ENCODE measurements at places on chromosomes 6 and 20. TPM values are rescaled to one million over a fixed set of nuclear protein-coding genes. Genes with fewer than 3 reads are reported as not detected.

- H3K27me3 ChIP-seq, result no peaks in the 10 kb centered on the region
- no peak for DNase-seq
- no peak overlapping the region for H3K4me3 ChIP-seq
- H3K27ac ChIP-seq, result peak overlapping the region; percentile 76
- no peaks in the 10 kb centered on the region for H3K36me3 ChIP-seq
- peaks cover 32% of the 10 kb centered on the region for H3K4me1 ChIP-seq
Measured at GRCh38 chr6:155066361-155066760, 71.2 kb downstream of the TIAM2 start.

- no peaks in the 10 kb centered on the region for H3K36me3 ChIP-seq
- H3K27ac ChIP-seq, result peak overlapping the region; percentile 94
- no peak for DNase-seq
- peak overlapping the region; percentile 33 for H3K4me3 ChIP-seq
- peaks cover 75% of the 10 kb centered on the region for H3K4me1 ChIP-seq
- H3K27me3 ChIP-seq, result no peaks in the 10 kb centered on the region
Measured at GRCh38 chr6:37867756-37868446, 48.4 kb downstream of the ZFAND3 start.

- peaks cover 66% of the 10 kb centered on the region for H3K27me3 ChIP-seq
- H3K4me3 ChIP-seq, result no peak overlapping the region
- H3K27ac ChIP-seq, result no peak overlapping the region
Measured at GRCh38 chr20:64160526-64161355, 3.5 kb upstream of the MYT1 start.

GRCh38 chr6:53583451-53583850, 38.5 kb upstream of the GCLC start:
- H3K27ac ChIP-seq, result no peak overlapping the region
- H3K27me3 ChIP-seq, result no peaks in the 10 kb centered on the region
- H3K4me1 ChIP-seq, result peaks cover 25% of the 10 kb centered on the region
- DNase-seq, result no peak
- no peak overlapping the region for H3K4me3 ChIP-seq
- no peaks in the 10 kb centered on the region for H3K36me3 ChIP-seq

GRCh38 chr20:33604084-33604990, 57.8 kb upstream of the C20orf144 start:
- H3K27ac ChIP-seq, result no peak overlapping the region
- H3K36me3 ChIP-seq, result peaks cover 22% of the 10 kb centered on the region
- no peaks in the 10 kb centered on the region for H3K27me3 ChIP-seq
- no peak overlapping the region for H3K4me3 ChIP-seq

DNA sequence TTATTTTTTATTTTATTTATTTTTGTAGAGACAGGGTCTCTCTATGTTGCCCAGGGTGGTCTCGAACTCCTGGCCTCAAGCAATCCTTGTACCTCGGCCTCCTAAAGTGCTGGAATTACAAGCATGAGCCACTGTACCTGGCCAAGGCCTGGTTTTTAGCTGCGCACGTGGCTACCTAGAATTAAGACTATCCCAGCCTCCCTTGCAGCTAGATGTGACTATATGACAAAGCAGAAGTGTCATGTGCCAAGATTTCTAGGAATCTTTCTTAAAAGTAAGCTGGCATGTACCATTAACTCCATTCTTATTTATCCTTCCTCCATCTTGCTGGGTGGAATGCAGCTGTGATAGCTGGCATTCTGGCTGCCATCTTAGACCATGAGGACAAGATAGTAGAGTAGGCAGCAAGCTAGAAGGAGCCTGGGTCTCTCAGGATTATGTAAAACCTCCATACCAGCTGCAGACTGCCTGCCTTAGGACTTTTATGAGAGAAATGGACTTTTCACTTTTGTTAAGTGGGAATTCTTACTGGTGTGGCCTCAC, 2.1 kb upstream of the SPDEF start:
- DNase-seq, result no peak
- no peak overlapping the region for H3K4me3 ChIP-seq
- no peaks in the 10 kb centered on the region for H3K36me3 ChIP-seq
- no peaks in the 10 kb centered on the region for H3K27me3 ChIP-seq
- H3K27ac ChIP-seq, result no peak overlapping the region

DNA sequence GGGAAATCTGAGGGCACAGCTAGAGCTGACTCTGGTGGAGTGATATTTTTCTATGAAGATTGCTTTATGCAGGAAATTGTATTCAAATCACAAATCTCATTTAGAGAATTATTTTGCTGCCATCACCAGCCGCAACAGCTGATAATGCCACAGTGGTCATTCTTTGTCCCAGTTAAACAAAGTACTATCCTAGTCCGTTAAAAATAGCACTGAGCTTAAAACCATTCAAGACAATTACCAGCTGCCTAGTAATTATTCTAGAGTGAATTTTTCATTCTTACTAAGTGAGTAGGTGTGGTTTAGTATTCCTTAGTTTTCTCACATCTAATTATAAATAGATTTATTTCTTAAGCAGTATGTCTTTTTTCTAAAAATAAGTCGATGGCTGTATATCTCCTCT, 190.5 kb downstream of the SLC35F1 start:
- H3K27me3 ChIP-seq, result no peaks in the 10 kb centered on the region
- H3K4me1 ChIP-seq, result peaks cover 6% of the 10 kb centered on the region
- no peak overlapping the region for H3K4me3 ChIP-seq
- no peak for DNase-seq
- H3K27ac ChIP-seq, result no peak overlapping the region

- no peak overlapping the region for H3K4me3 ChIP-seq
- H3K27ac ChIP-seq, result peak overlapping the region; percentile 73
- H3K36me3 ChIP-seq, result peaks cover 2% of the 10 kb centered on the region
- peaks cover 14% of the 10 kb centered on the region for H3K4me1 ChIP-seq
Measured at GRCh38 chr6:100663219-100663863, 198.6 kb upstream of the SIM1 start.

DNA sequence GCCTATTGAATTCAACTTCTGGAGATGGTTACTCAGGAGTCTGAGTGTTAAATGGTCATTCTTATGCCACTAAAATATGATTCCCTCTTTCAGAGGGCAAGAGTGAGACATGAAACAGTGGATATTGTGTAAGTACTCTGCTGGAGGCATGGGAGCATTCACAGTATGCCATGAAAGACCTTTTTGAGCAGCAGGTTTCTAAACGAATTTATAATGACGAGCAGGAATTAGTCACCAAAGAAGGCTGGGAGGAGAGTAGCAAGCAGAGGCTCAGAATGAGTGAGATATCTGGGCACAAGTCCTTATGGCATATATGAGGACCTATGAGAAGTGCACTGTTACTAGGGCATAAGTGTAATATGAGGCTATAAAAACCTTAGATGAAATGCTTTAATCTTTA, 10.9 kb upstream of the MYB start:
- H3K36me3 ChIP-seq, result no peaks in the 10 kb centered on the region
- no peak overlapping the region for H3K4me3 ChIP-seq
- no peaks in the 10 kb centered on the region for H3K27me3 ChIP-seq
- DNase-seq, result no peak

GRCh38 chr20:31712564-31713311, 9.9 kb downstream of the BCL2L1 start:
- DNase-seq, result no peak
- peak overlapping the region; percentile 98 for H3K27ac ChIP-seq
- peaks cover 34% of the 10 kb centered on the region for H3K36me3 ChIP-seq
- H3K4me1 ChIP-seq, result peaks cover 90% of the 10 kb centered on the region
- no peaks in the 10 kb centered on the region for H3K27me3 ChIP-seq

GRCh38 chr6:30843611-30843998, 40.7 kb upstream of the DDR1 start:
- H3K4me3 ChIP-seq, result peak overlapping the region; percentile 17
- no peak for DNase-seq
- H3K4me1 ChIP-seq, result peaks cover 65% of the 10 kb centered on the region
- H3K27me3 ChIP-seq, result no peaks in the 10 kb centered on the region
- H3K36me3 ChIP-seq, result no peaks in the 10 kb centered on the region

PRDM13 gene
- total RNA-seq, result not detected

POU3F2 gene
- not detected for total RNA-seq

HAO1 gene
- total RNA-seq, result not detected

FABP7 gene
- total RNA-seq, result not detected

RAMACL gene
- 2.4 TPM for total RNA-seq

Data from chondrocyte (in vitro differentiated cells).